Sigmoid colon (tissue), 7 donors: ENCODE measurements at places on chromosomes 7 and 10. TPM values are rescaled to one million over a fixed set of nuclear protein-coding genes. Genes with fewer than 3 reads are reported as not detected.

The LIPF gene
- polyA plus RNA-seq, result not detected

The HYAL4 gene
- not detected for polyA plus RNA-seq

The SAP25 gene
- not detected for polyA plus RNA-seq

The NRG3 gene
- not detected for polyA plus RNA-seq

The CPN1 gene
- polyA plus RNA-seq, result not detected

The SPDYE1 gene
- polyA plus RNA-seq, result not detected

The PRRT4 gene
- polyA plus RNA-seq, result not detected

The HKDC1 gene
- polyA plus RNA-seq, result 33.3 TPM

The VIPR2 gene
- 0.23 TPM for polyA plus RNA-seq

The C10orf67 gene
- not detected for polyA plus RNA-seq

The LIPK gene
- polyA plus RNA-seq, result not detected

The LRRN3 gene
- 0.76 TPM for polyA plus RNA-seq

The TFR2 gene
- polyA plus RNA-seq, result not detected

The COL13A1 gene
- polyA plus RNA-seq, result 0.69 TPM

The ASAH2 gene
- 0.26 TPM for polyA plus RNA-seq

The KCNK18 gene
- not detected for polyA plus RNA-seq

The APBB1IP gene
- 1.4 TPM for polyA plus RNA-seq

The PON3 gene
- 2.1 TPM for polyA plus RNA-seq

The TNPO3 gene
- polyA plus RNA-seq, result 13.2 TPM

The CASP2 gene
- polyA plus RNA-seq, result 16.2 TPM

The SYT15 gene
- polyA plus RNA-seq, result 1.2 TPM

The DKK1 gene
- polyA plus RNA-seq, result not detected

The CADPS2 gene
- polyA plus RNA-seq, result 5.4 TPM

The CDCA7L gene
- 23.2 TPM for polyA plus RNA-seq

The NXPH1 gene
- not detected for polyA plus RNA-seq

The BBS9 gene
- polyA plus RNA-seq, result 2.4 TPM

The TMEM229A gene
- polyA plus RNA-seq, result not detected
